DMS79 (cell line): ENCODE measurements at places on chromosomes 3 and 15.

DNA sequence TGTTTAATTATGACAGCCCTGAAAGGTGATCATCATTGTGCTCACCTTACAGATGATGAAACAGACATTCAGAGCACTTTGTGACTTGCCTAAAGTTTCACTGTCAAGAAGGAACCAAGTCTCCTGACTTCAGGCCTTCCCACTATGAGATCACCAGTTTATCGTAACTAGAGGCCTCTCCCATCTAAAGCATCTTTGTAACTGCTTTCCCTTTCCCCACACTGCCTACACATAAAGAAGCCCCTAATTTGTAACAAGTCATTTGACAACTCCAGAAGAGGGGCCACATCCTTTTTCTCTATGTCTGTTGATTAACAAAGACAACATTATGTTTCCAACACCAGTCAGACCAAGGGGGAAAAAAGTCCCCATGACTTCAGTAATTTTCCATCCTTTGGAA lies 1.1 kb downstream of the KLHL6 start:
- no peak for DNase-seq

- no peak for DNase-seq
These were observed 6.0 kb downstream of the ISL2 start for GRCh38 chr15:76342382-76343201.

GRCh38 chr3:11541321-11542303 lies 102.1 kb downstream of the VGLL4 start:
- no peak for DNase-seq

- peak; percentile 20 for DNase-seq
These were observed 750 bp downstream of the PODXL2 start for GRCh38 chr3:127629467-127630403.

DNA sequence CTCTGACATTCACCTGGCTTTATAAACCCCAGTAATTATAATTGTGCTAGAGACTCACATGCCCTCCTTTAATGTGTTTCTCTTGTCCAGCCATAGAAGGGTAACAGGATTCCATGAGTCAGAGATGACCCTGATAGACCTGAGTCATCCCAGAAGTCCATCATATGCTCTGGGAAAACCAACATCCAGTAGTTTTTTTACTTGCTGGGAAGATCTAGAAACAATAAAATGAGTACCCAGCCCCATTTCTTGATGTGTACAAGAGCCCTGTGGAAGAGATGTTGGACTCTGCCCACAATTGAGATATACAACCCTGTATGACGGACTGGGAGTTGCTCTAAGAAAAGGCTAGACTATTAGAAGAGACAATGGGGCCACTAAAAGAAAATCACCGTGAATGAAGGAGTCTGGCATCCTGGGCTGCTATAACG lies 22.4 kb upstream of the THUMPD3 start:
- DNase-seq, result no peak

DNA sequence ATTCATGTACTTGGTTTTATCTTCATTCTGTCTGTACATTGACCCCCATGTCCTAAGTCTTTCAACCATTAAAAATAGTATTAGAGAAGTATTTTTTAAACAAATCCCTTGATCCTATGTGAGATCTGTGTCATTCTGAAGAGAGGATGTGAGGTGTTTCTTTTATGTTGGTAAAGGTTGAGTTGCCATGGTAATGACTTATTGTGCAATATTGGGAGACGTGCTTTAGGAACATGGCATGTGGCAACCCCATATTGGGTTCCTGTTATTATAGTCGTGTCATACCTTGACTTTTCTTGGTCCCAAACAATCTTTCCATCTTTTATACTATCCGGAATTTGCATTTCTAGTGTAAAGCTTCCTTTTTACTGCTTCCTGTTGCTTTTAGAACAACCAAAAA lies 203.1 kb downstream of the KCNAB1 start:
- DNase-seq, result no peak

DNA sequence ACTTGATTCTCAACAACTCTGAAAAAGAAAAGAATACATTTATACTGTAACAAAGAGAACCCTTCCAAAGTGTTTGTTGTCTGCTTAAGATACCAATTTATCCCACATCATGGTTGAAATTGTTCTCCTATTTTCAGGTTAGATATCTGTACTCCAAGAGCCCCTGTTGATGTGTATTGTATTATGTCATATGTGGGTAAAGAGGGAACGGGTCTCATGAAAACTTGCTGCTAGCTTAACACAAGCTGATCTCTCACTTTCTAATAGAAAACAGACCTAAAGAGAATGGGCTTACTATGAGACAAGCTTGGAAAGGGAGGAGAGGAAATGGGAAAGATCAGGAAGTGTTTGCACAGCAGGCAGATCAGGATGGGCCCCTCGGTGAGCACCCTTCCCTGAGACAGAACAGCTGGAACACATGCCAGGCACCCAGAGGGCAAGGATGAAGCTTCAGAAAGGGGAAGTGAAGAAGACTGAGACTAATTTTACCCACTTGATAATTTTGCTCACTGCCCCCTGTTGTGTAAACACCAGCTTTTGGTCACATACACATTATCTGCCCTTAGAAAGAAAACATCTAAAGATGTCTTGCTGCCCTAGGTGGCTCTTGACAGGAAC lies 747.9 kb upstream of the CCDC54 start:
- DNase-seq, result no peak

DNA sequence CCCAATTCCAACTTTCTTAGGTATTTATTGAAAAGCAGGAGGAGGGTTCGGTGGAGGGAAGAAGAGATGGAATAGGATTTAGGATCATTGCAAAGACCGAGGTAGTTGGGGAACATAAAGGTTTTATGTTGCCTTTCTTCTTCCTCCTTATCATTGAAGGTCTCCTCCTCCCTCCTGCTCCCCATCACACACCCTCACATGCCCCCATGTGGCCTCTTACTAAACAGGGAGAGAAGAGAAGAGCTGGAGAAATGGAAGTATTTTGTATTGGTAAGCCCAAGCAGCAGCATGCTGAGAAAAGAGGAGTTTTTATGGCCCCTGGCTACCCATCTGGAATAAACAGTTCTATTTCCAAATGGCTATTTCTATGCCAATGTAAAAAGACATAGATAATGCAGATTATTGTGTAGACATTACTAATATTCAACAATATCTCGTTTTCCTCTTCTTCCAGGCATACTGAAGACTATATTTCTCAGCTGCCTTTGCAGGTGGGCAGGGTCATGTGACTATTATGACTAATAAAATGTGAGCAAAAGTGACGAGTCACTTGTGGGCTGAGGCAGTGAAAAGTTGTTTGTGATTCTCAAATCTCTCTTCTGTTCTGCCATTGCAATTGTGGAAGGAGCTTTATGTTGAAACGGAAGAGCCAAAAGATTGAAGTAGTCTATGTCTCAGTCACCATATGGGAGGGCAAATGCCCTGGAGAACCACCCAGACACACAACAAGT lies 5.2 kb upstream of the GPR176 start:
- no peak for DNase-seq

DNA sequence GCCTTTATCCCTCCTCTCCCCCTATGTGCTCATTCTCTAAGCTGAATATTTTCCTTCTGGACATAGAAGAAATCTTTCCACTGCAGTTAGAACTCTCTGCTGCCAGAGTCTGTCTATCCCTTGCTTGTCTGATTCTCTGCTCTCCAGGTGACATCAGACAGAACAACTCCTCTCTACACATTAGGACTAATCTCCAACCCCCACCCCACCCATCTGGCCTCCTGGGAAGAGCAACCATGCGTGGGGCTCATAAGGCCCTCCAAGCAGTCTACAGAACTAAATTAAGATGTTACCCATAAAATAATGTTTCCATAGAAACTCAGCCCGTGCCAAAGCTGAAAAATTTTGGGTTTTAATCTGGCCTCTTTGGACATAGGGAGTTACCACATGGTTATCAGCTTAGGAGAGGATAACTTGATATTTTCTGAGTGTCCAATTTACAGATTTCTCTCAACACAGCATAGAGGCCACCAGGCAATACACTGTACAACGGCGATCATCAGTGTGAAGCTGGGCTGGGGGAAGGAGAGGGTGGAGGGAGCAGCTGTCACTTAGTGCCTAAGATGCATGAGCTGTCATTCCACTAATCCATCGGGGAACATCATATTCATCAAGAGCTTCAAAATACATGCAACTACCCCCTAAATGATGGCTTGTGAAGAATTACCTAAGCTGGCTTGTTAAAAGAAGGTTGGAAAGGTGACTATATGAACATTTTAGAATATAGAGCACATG lies 199.4 kb downstream of the CLSTN2 start:
- no peak for DNase-seq

DNA sequence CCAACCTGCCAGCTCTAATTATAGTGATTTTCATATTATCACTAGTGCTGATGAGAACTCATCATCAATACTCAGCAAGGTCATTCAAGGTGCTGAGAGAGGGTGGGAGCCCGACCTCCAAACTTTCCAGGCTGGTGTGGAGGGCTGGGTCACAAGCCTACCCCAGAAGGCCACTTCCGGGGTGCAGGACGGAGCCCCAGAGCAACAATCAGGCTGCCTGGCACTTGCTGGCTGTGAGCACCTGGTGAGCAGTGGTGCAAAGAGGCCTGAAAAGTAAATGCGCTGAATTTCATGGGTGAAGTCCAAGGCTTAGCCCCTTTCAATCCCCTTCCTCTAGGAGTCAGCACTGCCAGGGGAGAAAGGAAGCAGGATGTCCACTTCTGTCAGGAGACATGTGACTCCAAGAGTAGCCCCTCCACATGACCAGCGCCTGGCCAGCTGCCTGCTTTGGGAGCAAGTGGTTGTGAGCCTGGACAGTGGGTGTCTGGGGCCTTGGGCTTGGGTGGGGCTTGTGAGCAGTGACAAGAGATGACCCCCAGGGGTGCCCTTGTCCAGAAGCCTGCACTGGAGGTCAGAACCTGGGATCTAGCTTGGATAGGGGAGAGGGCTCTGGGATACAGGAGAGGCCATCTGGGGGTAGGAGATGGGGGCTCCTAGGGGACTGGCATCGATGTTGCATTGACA lies 165.0 kb upstream of the TLE3 start:
- DNase-seq, result no peak

GRCh38 chr3:117479095-117479494 lies 769.5 kb downstream of the TUSC7 start:
- DNase-seq, result no peak

GRCh38 chr15:62737551-62737950 lies 305.0 kb upstream of the TPM1 start:
- no peak for DNase-seq

- DNase-seq, result no peak
These were observed 54.0 kb downstream of the HEG1 start for GRCh38 chr3:125001557-125002413.

DNA sequence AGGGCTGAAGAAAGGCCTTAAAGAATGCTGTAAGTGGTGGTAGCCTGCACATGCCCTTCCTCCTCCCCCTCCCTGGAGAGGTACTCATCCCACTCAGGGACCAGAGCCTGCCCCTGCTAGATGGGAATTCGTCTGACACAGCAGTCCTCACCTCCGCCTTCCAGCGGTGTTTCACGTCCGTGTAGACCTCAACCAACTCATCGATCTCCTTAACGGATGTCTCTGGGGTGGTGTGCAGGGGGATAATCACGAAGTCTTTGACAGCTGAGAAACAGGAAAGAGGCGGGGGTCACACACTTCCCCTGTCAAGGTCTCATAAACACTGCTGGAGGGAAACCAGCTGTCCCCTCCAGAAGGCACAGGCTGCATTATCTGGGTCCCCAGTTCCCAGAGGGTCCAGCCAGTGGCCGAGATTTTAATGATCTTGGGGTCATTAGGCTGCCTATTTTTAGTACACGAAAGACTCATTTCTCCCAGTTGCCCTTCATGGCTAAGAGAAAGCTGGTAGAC lies 9.9 kb downstream of the DNASE1L3 start:
- DNase-seq, result no peak

DNA sequence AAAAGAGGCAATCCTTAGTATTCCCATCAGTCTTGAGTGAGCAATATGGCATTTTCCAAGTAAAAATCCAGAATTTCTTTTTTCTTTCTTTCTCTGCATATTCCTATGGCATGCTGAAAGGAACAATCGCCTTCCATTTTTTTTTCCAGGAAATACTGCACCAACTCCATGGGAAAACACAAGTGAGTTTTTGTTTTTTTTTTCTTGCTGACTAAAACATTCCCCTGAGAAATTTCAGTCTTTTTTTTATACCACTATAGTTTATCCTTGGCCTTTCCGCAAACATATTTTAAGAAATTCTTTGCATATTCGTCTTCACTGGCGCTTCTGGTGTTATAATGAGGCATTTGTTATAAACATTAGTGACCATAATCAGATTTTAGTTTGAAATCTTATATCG lies 429.6 kb upstream of the MDFIC2 start:
- no peak for DNase-seq

DNA sequence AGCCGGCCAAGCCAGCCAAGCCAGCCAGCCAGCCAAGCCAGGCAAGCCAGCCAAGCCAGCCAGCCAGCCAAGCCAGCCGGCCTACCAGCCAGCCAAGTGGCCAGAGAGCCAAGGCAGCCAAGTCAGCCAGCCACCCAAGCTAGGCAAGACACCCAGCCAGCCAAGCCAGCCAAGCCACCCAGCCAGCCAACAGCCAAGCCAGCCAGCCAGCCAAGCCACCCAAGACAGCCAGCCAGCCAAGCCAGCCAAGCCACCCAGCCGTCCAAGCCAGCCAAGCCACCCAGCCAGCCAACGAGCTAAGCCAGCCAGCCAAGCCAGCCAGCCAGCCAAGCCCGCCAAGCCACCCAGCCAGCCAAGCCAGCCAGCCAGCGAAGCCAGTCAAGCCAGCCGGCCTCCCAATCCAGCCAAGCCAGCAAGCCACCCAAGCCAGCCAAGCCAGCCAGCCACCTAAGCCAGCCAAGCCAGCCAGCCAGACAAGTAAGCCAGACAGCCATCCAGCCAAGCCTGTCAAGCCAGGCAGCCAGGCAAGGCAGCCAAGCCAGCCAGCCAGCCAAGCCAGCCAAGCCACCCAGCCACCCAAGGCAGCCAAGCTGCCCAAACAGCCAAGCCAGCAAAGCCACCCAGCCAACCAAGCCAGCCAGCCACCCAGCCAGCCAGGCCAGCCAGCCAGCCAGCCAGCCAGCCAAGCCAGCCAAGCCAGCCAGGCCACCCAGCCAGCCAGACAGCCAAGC lies 200.5 kb downstream of the GOLGA6L6 start:
- no peak for DNase-seq

- DNase-seq, result no peak
These were observed 7.3 kb downstream of the ESYT3 start for GRCh38 chr3:138441742-138442141.

- DNase-seq, result no peak
These were observed 49.2 kb upstream of the SMAD6 start for GRCh38 chr15:66652806-66653205.

DNA sequence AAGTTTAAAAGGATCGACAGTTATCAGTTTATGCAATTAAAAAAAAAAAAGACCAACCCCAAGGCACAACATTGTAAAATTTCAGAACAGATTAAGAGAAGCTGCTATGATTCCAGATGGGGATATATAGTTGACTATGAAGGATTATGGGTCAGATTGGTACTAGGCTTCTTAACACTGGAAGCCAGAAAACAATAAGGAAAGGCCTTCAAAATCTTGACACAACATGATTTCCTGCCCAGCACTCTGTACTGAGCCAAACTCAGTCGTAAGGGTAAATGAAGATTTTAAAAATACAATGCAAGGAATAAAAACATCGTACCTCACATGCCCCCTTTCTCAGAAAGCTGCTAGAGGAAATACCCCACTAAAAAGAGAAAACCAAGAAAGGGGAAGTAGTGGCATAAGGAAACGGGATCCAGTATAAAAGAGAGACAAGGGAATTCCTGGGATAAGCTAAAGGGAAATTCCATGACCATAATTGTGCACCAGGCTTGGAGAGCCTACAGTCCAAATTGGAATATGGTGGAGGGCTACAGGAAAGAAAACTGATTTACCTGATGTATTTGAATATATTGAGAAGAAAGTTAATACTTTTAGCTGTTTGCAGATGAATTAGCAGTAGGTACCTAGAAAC lies 27.9 kb downstream of the PIAS1 start:
- no peak for DNase-seq
